ENCODE measurements at places on chromosomes 4 and X. TPM values are rescaled to one million over a fixed set of nuclear protein-coding genes. Genes with fewer than 3 reads are reported as not detected.

- no peak for DNase-seq
Measured at GRCh38 chr4:43146198-43146597, 253.7 kb downstream of the GRXCR1 start.

GRCh38 chr4:109040441-109040840 is 262.0 kb downstream of the COL25A1 start:
- no peak for DNase-seq

DNA sequence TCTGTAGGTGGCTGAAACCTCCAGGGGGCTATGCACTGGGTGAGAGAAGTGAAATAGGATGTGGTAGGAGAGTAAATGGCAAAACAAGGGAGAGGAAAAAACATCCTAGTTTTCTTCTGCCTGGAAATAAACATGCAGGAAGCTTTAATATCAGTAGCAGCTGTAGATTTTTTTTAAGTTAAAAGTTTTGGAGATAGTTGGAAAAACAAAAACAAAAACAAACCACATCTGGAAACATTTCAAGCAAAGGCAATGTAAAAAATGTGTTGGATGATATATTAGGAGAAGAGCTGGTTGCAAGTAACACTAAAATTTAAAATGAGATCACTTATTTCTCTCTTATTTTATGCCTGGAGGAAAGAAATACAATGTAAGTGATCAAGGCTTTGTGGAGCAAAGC is 388.0 kb downstream of the SPRY1 start:
- no peak for DNase-seq

DNA sequence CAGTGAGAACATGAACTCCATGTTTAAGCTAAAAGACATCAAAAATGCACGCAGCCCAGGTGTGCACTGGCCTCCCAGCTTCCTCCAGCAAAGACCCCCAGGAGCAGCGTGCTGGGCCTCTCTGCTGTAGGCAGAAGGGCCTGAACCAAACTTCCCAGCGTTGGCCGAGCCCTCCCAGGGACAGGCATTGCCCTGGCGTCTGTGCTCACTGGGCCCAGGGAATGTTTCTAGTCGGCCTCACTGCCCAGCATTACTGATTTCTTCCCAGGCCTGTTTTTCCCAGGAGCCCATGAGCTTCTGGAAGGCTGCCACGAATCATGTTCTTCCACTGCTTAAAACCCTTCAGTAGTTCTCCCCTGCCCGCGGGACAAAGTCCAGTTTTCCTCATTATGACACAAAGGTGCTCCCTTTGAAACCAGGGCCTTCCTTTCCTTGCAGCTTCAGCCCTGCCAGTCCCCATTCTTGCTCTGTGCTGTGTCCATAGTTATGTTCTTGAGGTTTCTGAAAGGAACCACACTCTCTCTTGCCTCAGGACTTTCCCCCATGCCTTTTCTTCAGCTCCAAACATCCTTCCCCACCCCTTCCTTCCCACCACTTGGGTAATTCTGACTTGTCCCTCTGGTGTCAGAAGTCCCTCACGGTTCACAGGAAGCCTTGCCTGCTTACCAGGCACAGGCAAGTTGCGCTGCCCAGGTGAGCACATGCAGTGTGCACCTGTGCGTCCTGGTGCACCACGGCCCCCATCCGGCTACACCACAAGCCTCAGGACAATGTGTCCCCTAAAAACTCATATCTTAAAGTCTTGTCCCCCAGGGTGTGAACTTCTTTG is 93.4 kb upstream of the ENPP6 start:
- DNase-seq = no peak

DNA sequence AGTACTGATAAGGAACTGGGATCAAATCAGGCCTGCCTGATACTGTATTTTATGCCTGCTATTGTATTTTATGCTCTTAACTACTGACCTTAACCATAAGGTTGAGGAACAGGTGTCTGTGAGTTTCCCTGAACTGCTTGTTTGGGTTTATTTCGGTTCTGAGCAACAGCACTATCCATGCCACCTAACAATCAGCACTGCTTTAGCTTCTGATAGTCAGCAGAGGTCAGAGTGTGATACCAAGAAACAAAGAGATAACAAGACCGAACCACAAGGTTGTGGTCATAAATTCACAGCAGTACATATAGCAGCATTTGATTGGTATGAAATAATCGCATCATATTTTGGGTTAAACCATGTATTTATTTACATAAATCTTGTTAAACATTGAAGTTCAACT is 362.2 kb downstream of the FGF13 start:
- no peak for DNase-seq

DNA sequence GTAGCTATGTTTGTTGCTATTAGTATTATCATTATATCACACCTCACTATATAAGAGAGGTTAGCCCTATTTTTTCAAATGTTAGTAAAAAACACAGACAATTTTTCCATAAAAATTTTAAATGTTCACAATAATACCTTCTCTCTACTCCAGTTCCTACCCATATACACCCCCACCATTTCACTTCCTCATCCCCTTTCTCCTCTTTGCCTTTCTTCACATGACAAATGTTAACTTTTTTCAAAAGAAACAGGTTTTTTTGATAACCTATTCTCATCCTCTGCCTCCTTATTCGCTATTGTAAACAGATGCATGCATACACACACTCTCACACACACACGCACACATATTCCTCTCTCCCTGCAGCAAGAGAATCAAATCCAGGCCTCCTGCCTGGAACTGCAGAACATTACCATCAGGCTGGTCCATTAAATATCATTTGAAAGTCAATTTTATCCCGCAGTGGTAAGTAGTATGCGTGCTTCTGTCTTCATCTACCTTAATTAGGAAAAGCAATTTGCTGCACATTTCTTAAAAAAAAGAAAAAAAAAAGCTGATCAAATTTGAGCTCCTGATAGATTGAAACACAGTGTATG is 55.5 kb downstream of the MID1IP1 start:
- DNase-seq = no peak

- DNase-seq = no peak
Measured at GRCh38 chrX:9866633-9867032, 80.4 kb downstream of the SHROOM2 start.

DNA sequence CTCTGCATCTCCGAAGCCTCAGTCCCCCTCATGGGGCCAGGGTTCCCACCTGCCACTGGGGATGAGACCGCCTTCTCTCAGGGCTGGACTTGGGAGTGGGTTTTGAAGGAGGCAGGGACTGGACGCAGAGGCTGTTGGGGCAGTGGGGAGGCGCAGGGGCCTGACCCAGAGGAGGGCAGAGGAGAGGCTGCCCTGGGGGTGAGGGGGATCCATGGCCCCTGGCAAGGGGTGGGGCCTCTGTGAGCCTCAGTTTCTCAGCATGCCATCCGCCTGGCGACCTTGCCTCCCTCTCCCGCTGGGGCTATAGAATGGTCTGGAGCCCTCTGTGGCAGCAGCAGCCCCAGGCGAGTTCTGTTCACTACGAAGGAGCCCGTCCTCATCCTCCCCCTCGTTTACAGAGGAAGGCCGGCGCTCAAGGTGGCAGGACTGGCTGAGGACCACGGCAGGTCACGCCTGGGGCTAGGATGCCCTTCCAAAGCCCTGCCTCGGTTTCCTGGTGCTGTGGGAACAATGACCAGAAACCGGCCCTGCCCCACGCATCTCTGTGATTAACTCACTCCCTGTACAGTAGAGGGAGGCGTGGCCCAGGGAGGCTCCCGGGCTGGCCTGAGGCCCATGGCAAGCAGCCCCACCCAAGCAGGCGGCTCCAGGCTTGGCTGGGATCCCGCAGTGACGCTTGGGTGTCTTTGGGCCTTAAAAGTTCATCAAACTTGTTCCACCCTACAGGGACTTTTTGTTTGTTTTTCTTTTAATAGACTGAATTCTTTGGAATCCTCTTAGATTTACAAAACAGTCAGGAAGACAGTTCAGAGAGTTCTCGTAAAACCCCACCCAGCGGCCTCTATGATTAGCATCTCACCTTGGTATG is 16.0 kb upstream of the SH3TC1 start:
- no peak for DNase-seq

DNA sequence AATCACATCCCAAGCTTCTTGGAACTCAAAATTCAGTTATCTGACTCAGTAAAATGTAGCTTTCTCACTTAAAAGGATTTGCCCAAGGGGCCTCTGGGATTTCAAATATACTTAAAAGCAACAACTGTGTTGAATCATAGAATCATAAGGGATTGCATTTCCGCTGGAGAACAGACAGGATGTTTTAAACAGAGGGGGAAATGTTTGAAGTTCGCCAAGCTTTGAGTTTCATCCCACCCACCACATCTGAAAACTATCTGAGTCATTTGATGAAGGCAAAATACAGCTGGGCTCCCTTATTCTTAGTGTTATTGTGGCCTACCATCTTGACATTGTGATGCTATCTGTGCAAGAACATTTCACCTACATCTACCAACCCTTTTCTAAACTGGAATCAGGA is 73.5 kb downstream of the PPP1R2C start:
- no peak for DNase-seq

DNA sequence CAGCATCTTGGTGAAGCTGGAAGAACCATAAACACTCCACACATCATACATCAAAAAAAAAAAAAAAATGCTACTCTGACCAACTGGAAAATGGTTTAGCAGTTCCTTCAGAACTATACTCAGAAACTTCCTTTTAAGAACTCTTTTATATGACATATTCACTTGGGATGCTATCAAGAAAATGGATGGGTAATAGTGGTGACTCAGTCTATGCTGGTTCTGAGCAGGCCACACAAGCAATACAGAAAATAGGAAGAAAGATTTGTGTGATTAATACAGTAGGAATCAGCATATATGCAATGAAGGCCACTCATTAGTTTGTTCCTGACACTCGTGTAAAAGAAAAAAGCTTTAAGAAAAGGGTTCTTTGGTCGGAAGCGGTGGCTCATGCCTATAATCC is 123.5 kb upstream of the FAT4 start:
- no peak for DNase-seq

- no peak for DNase-seq
Measured at GRCh38 chrX:46989548-46989947, 77.3 kb downstream of the JADE3 start.

DNA sequence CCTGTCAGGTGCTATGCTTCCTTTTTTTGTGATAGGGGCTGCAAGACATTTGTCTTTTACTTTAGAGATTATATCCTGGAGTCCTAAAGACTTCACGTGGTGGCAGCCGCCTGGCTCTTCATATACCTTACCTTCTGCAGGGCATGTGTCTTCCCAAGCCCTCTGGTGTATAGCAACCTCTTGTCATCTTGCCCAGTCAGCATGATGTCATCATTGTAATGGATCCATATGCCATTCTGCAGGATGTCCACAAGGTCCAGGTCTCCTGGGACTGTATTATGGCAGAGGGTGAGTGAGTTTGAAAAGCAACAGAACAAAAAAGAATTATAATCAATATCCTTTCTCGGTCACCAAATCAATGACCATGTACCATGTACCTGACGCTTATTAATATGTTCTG is 82.2 kb upstream of the SCOC start:
- no peak for DNase-seq

DNA sequence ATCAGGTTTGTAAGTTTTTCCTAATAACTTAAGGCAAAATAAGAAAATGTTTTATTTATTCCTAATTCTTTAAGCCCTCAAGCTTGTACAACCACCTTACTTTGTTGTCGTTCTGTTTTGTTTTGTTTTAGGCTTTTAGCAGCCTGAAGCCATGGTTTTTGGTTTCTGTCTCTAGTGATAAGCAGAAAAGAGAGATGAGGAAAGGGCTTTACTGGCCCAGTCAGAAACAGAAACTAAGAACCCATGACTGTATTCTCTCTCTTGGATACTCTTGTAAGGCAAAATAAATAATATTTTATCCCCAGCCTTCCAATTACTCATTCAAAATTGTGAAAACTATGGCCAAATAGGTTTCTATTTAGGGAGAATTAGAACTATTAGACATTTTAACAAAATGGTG is 29.4 kb downstream of the TBC1D19 start:
- no peak for DNase-seq

DNA sequence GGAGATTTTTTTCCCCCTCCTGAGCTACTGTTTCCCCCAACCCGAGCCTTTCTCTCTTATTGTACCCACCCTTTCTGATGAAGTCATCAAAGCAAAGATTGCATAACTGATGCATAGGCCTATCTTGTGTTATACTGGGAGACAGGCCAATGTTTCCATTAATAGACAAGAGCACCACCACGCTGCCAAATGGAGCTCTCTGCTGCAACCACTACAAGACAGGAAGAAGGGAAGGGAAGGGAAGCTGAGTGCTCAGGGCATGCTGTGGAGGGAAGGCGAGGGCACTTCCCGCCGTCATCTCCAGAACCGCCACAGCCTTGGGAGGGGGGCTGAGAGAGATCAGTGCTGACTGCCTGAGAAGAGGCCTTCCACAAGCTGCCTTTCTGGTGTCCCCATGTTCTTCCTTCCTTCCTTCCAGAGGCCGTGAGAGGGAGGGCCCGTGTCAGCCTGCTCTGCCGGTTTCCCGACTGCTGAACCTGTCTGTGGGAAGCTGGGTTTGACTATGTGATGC is 75.0 kb downstream of the MGST2 start:
- no peak for DNase-seq

DNA sequence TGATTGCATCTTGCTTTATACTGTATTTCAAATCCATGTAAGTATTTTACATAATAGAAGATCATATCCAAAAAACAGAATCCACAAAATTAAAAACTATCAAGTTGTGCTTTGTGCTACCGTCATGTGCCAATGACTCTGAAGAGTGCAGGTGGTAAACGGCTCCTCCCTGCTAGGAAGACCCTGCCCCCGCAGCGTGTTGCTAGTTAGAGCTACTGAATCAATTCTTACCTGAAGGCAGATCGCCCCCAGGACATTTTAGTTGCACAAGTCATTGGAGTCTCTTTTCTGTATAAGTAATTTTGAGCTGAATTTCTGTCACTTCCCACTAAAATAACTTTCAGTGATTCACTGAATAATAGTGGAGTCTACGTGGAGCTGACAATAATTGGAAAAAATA is 599.5 kb upstream of the ZFP42 start:
- no peak for DNase-seq

DNA sequence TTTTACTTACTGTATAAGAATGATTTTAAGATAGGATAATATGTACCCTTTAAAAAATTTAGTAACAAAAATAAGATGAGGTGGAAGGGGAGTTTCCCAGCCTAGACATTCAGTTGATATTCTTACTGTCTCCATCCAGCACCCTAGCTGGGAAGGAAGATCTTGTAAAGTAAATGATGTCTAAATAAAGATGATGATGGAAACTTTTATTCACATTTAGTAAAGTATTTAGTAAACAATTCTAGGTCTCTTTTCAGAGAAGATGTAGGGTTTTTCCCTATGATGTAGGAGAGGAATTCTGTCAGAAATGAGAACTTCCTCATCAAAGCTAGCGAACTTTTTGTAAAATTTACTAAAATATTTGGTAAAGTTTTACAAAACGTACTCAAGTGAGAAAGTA is 136.8 kb downstream of the RAPGEF2 start:
- DNase-seq = no peak

DMD gene
- total RNA-seq = 201 TPM

HTN3 gene
- total RNA-seq = not detected

NCAPG gene
- 6.5 TPM for total RNA-seq

MAGEC2 gene
- total RNA-seq = not detected

FTSJ1 gene
- total RNA-seq = 53.3 TPM

SPARCL1 gene
- 26.9 TPM for total RNA-seq

NHSL2 gene
- 2.1 TPM for total RNA-seq

PRR32 gene
- total RNA-seq = not detected

GAB3 gene
- total RNA-seq = 2.0 TPM

AWAT2 gene
- total RNA-seq = not detected

HPGDS gene
- not detected for total RNA-seq

RHOXF1 gene
- total RNA-seq = not detected

GAGE12H gene
- total RNA-seq = not detected

ETDA gene
- not detected for total RNA-seq

TLR6 gene
- 2.9 TPM for total RNA-seq
